BJ (cell line): ENCODE measurements at places on chromosomes 13 and 19.

DNA sequence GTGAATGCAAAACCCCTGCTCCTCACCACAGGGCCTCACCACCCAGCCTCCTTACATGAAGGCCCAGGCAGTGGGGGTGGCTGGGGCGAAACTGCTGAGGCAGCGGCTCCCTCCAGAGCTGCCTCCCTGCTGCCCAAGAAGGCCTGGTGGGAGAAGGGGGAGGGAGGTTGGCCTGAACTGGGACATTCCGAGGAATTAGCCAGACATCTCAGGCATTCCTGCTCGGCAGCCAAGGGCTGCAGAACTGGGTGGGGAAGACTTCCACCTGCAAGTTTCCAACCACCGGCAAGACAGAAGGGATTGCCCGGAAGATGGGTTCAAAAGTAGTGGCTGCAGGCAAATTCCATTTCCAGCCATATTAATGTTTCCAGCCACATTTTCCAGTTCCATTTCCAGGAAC is 2.3 kb upstream of the PSPN start:
- peak; percentile 37 for DNase-seq

GRCh38 chr13:48645845-48646244 is 7.9 kb upstream of the CYSLTR2 start:
- no peak for DNase-seq

DNA sequence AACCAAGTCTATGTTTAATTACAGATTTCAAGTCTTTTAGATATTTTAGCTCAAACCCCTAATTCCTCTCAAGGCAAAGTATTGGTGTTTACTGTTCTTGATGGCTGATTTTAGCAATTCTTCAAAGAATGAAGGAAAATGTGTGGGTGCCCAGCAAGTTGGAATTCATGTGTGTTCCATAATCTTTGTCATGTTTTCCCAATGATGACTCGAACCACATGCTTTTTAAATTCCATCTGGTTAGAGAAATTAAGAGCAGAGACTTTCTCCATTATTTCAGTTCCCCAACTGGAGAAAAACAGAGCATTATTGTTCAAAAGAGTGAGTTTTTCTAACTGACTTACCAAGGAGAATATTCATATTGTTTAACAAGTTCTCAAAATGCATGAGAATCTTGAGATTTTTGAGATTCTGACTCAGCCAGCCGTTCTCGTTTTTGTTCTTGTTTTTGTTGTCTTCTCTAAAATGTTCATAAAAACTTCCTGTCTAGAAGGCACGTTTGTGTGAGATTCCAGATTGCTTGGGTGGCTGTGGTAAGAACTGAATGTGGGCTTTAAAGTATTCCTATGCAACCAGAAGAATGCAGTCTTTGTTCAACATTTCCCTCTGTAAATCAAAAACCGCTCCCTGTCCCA is 404.7 kb downstream of the IRS2 start:
- peak; percentile 90 for DNase-seq

GRCh38 chr19:45528744-45529419 is 21.6 kb downstream of the VASP start:
- no peak for DNase-seq

- no peak for DNase-seq
Observed at GRCh38 chr19:45211751-45212381, 33.3 kb downstream of the BLOC1S3 start.

GRCh38 chr19:10155839-10156238 is 36.1 kb upstream of the EIF3G start:
- DNase-seq, result no peak

GRCh38 chr19:903266-903797 is 9.7 kb downstream of the R3HDM4 start:
- DNase-seq, result no peak

GRCh38 chr19:50414864-50415660 is 3.7 kb upstream of the SPIB start:
- DNase-seq, result no peak

GRCh38 chr19:5251096-5252065 is 89.2 kb downstream of the PTPRS start:
- DNase-seq, result no peak

DNA sequence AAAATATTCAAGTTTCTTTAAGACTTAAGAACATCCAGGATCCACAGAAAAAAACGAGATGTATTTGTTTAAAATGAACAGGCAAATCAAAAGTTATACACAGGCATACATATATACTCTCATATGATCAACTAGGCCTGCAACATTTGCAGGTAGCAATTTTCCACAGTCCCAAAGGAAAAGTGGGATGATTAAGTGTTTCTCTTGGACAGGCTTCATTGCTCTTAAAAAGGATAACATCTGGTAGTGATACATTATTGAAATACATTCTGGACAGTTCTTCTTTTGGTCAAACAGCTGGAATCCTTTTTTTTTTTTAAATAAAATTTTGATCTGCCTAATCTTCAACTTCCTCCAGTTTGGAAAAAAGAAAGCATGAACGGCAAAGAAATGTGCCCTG is 114.8 kb upstream of the TDRD3 start:
- DNase-seq, result no peak

GRCh38 chr19:54418030-54418929 is 3.0 kb downstream of the TTYH1 start:
- DNase-seq, result peak; percentile 2

GRCh38 chr19:1634242-1634937 is 18.0 kb downstream of the TCF3 start:
- no peak for DNase-seq

DNA sequence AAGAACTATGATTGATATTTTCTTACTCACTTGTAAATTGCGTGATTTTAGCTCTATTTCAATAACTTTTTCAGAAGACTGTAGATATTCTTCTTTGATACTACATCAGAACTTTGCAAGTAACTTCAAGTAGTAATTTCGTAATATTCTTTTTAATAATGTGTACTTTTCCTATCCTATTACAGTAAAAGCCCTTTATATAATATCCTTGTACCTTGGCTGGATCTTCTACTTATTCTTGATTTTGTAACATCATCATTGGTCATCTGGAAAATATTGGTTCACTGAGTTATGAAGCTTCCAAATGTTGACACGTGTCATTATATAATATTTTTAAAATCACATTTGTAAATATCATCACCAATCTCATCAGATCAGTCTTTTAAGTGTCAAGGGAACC is 32.4 kb downstream of the POLR1D start:
- no peak for DNase-seq

DNA sequence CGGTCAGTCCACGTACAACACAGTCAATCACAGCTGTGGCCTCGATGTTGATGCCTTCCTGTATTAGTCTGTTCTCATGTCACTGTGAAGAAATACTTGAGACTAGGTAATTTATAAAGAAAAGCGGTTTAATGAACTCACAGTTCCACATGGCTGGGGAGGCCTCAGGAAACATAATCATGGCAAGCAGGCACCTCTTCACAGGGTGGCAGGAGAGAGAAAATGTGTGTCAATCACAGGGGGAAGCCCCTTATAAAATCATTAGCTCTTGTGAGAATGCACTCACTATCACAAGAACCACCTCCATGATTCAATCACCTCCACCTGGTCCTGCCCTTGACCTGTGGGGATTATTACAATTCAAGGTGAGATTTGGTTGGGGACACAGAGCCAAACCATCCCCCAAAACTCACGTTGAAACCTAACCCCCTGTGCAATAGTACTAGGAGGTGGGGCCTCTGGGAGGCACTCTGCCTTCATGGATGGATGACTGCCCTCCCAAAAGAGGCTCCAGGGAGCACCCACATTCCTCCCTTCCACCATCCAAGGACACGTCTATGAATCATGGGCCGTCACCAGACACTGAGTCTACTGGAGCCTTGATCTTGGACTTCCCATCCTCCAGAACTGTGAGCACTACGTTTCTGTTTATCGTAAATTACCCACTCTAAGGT is 2.3 kb upstream of the PROZ start:
- DNase-seq, result no peak

GRCh38 chr19:52170863-52171320 is 529 bp downstream of the ZNF836 start:
- no peak for DNase-seq

DNA sequence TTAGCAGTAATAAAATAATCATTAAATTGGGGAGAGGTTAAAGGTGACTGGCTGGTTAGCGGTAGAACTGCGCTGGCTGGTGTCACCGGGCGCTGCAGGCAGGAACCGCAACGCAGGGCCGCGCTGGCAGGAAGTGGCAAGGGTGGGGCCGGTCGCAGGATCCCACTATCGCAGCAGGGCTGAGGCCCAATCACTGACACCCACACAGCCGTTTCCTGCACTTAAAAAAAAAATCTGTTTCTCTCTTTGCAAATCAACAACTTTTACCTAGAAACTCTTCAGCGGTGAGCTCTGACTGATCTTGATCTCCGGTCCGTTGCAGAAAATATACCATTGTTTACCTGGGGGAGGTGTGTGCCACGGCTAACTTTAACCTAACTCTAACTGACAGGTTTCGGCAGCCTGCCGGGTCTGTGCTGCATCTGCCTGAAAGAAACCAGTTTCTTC is 46.9 kb downstream of the KLF2 start:
- DNase-seq, result no peak

GRCh38 chr13:98098516-98098915 is 44.4 kb upstream of the FARP1 start:
- no peak for DNase-seq

DNA sequence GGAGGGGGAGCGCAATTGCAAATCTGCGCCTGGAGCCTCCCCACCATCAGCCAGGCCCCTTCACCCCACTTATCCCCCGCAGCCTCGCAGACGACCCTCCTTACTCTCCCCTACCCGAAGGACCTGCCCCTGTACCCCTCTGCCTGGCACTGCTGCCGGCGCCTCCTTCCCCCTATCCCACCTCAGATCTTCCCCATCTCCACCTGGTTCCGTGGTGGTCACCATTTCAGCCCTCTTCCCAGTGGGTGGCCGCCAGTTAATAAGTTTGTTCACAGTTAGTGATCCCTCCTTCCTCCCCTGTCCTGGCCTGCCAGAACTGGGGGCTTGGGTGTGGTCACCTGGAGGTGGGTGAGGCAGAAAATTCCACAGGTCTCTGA is 397 bp downstream of the SLC44A2 start:
- DNase-seq, result no peak

DNA sequence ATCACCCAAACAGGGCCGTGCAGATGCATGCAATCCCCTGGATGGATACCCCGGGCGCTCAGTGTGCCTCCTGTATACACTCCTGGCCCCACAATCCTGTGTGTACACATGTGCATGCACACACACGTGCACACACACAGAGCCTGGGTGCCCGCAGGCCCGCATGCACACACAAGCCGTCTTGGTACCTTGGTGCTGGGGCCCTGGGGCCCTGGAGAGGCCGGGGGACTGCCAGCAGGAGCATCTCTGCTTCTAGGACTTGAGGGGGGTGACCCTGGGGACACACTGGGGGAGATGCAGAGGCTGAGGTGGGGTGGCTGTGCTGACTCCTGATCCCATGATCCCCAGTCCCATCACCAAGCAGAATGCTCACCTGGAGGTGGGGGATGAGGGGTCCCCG is 15.6 kb upstream of the EPOR start:
- no peak for DNase-seq

- DNase-seq, result peak; percentile 49
Observed at GRCh38 chr13:48492470-48493065, 40.3 kb downstream of the RCBTB2 start.

DNA sequence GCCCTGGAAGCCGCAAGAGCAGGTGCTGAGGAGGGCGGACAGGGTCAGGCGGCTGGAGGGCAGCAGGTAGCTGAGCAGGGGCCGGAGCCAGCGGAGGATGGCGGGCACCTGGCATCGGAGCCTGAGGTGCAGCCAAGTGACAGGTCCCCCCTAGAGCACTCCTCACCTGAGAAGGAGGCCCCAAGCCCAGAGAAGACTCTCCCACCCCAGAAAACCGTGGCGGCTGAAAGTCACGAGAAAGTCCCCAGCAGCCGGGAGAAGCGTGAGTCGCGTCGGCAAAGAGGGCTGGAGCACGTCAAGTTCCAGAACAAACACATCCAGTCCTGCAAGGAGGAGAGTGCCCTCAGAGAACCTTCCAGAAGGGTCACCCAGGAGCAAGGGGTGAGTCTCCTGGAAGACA is 20.5 kb upstream of the USE1 start:
- DNase-seq, result no peak

GRCh38 chr19:32691952-32692726 is 518 bp downstream of the NUDT19 start:
- no peak for DNase-seq

GRCh38 chr19:919199-920050 is 2.3 kb downstream of the KISS1R start:
- no peak for DNase-seq

- no peak for DNase-seq
Observed at GRCh38 chr19:15379999-15380647, 536 bp upstream of the AKAP8 start.

GRCh38 chr19:5904352-5905113 is at the start of gene VMAC:
TSS of gene VMAC (plus strand) at chr19:5904872. CDS start at chr19:5904891, 19 bp downstream.
- peak; percentile 100 for DNase-seq
